ENCODE measurements at places on chromosomes 4 and X. TPM values are rescaled to one million over a fixed set of nuclear protein-coding genes. Genes with fewer than 3 reads are reported as not detected.

YY2 gene
- total RNA-seq: 1.5 TPM

UGT2B15 gene
- total RNA-seq: not detected

ASMT gene
- not detected for total RNA-seq

CT45A1 gene
- total RNA-seq: not detected

ARR3 gene
- not detected for total RNA-seq

AWAT2 gene
- not detected for total RNA-seq

MND1 gene
- total RNA-seq: not detected

PROM1 gene
- total RNA-seq: not detected

CCDC110 gene
- 0.19 TPM for total RNA-seq

GAGE13 gene
- total RNA-seq: not detected

DUSP21 gene
- not detected for total RNA-seq

SLC25A4 gene
- total RNA-seq: 7.2 TPM

DUSP9 gene
- total RNA-seq: not detected

NWD2 gene
- total RNA-seq: not detected

NEIL3 gene
- total RNA-seq: 0.17 TPM

VCX gene
- total RNA-seq: not detected

NUDT10 gene
- total RNA-seq: not detected

MAGEE2 gene
- not detected for total RNA-seq

GAB3 gene
- total RNA-seq: 15.6 TPM

USP9X gene
- 78.2 TPM for total RNA-seq

RPS6KA6 gene
- total RNA-seq: 0.55 TPM

All from CD4-positive, alpha-beta memory T cell (primary cell).